NCI-H2081 treated with DMSO at 0.1 percent for 48 hours (cell line): ENCODE measurements at places on chromosomes 6 and 20.

GRCh38 chr6:107654764-107655163 is 164.8 kb downstream of the SOBP start:
- no peak for DNase-seq

DNA sequence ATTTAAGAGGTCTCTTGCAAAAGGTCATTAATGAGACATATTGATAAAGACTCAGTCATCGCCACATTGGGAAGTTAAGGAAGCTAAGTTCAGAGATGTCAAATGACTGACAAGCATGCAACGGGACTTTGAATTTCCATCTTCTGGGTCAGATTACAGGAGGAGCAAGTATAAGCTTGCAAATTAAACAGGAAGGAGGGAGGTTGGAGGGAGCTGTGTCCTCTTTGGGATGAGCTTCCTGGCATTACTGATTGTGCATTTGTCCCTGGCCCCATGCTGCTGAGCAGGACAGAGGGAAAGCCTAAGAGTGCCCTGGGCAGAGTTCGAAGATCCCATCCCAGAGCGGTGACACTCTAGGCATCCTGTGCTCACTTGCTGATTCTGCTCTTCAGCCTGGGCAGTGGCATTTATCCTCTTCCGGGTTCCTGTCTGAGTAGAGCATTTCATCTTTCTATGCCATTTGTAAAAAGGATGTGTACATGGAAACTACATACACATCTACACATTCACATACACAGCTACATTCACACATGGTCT is 40.5 kb downstream of the SLC22A1 start:
- no peak for DNase-seq

- DNase-seq, result no peak
Observed at GRCh38 chr6:147216915-147217314, 12.7 kb downstream of the STXBP5 start.

DNA sequence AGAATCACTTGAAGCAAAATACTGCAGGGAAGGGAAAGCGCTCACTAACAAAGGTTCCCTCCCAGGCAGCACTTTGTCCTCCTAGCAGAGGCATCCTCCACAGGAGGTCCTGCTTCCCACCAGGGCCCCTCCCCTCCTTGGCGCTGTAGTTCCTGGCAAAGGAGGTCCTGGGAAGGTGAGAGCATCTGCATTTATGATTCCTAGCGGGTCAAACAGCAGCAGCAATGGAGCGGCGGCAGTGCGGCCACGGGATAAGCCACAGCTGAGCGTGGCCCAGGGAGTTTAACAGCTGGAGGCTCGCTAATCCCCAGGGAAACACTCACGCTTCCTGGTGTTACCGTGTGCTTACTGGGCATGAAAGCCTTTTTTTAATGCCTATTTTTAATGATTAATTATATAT is 185.8 kb downstream of the TTLL2 start:
- DNase-seq, result no peak

DNA sequence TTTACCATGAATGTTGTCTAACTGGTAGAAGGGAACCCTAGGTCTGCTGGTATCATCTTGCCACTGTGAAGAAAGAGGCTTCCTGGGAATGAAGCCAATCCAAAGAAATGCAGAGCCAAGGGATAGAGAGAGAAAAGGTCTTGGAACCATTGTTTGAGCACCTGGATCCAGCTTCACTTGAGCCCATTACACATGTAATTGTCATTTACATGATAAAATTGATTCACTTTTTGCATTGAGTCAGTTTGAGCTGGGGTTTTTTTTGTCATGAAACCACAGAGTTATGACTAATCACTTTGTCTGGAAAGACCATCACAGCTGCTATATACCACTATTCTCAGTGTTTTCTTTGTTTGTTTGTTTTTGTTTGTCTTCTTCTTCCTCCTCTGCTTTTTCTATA is 112.3 kb downstream of the CBLN4 start:
- no peak for DNase-seq

- DNase-seq, result no peak
Observed at GRCh38 chr6:81455641-81456040, 296.8 kb downstream of the TENT5A start.

GRCh38 chr20:25017257-25017803 is 24.8 kb upstream of the APMAP start:
- peak; percentile 48 for DNase-seq

- no peak for DNase-seq
Observed at GRCh38 chr6:132684272-132684671, 25.3 kb upstream of the TAAR1 start.

- DNase-seq, result no peak
Observed at GRCh38 chr6:33147807-33148666, 44.2 kb downstream of the COL11A2 start.

GRCh38 chr6:139356924-139357323 is 17.5 kb downstream of the CITED2 start:
- DNase-seq, result no peak

- DNase-seq, result no peak
Observed at GRCh38 chr6:136344420-136344819, 54.8 kb upstream of the BCLAF1 start.

GRCh38 chr20:37344506-37345338 is 1.2 kb upstream of the SRC start:
- no peak for DNase-seq

- DNase-seq, result no peak
Observed at GRCh38 chr6:5403609-5404008, 142.3 kb downstream of the FARS2 start.

DNA sequence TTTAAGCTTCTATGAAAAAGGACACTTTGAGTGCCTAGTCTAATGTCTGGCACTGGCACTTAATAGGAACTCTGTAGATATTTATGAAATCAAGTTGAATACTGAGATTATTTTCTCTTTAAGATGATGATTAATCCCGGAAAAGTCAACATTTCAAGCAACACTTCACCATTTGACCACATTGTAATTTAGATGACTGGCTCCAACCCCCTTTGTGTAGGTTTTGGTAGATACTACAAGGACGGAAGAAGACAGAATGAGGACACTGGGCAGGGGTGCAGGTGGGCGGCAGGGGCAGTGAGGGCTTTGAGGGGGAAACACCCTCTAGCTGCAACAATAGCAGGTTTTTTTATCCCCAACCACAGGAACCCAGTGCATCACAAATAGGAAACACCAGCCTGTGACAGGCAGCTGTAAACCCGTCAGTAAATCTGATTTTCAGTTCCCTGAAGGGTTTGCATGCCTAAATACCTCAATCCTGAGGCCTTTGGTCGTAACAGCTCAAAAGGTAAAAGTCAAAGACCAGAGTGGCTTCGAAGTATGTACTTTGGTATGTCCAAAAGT is 4.6 kb downstream of the DTNBP1 start:
- no peak for DNase-seq
